ENCODE measurements at places on chromosomes 6 and 20. TPM values are rescaled to one million over a fixed set of nuclear protein-coding genes. Genes with fewer than 3 reads are reported as not detected.

The HLA-DRB5 gene
- 2.1 TPM for total RNA-seq

The POM121L2 gene
- 0.09 TPM for total RNA-seq

The XKR7 gene
- 0.10 TPM for total RNA-seq

The HEY2 gene
- 2.9 TPM for total RNA-seq

The GJA10 gene
- total RNA-seq: not detected

- peak; percentile 67 for DNase-seq
Observed at GRCh38 chr20:3889489-3890397, 556 bp downstream of the PANK2 start.

- no peak for DNase-seq
Observed at GRCh38 chr6:46234156-46234556, 63.4 kb upstream of the ENPP5 start.

DNA sequence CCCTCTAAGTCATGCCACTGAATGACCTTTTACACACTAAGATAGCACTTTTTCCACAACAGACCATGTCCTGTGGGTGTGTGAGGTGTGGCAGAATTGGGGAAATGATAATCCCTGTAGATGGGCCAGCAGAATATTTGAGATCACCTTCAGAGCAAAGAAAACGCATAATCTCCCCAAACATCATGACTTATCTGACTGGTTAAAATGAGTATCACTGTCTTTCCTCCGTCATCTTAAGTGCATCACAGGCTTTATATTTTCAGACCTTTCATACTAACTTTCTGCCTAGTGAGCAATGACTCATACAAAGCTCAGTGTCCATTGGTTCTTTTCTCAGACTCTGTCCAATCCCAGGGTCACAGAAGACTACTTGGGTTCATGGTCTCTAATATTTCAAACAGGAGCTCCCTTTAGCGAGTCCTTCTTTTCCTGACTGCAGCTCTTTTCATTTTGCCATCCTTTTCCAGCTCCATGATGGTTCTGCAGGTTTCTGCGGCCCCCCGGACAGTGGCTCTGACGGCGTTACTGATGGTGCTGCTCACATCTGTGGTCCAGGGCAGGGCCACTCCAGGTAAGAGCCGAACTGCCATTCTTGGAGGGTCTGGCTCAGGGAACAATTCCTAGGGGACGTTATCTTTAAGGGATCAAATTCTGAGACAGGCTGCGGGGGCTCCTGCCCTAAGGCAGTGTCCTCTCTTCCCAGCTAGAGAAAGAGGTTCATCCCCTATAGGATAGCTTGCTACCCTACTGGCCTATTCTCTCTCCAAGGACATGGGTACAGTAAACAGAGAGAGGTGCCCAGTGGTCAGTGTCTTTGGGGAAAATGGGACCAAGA lies at the start of gene HLA-DPB1:
Gene HLA-DPB1 (plus strand): TSS at position 423 of the 838 bp plus-strand sequence. CDS start 52 bp downstream, at position 475.
- DNase-seq: peak; percentile 50

DNA sequence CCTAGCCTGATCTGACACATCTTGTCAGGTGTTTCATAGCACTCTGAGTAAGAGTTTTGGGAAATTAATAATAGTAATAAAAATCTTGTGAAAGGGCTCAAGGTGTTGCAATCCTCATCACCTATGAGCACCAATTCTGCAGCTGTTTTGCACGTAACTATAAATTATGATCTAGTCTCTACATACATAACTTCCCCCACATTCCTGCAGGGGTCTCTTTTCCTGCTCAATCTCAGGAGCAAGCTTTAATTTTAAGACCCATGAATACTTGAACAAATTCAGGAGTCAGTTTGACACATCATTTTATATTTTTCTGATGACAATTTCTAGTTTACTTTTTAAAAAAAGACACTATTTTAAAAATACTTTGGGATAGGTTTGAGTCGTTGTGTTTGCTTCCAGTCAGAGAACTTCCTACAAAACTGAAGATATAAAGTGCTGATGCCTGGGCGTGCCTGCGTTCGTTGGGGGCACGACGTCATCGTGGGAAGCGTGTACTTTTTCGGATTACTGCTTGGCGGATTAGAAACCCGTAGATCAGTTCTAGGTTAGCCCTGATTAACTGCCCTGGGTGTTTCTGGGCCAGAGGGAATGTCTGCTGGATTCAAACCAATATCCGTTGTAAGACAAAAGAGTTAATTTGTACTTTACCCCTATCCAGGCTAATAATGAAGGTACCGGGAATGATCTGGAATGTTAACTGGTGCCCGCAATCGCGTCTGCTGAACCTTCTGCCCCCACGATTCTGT lies 1.0 kb upstream of the E2F3 start:
- DNase-seq: peak; percentile 60

DNA sequence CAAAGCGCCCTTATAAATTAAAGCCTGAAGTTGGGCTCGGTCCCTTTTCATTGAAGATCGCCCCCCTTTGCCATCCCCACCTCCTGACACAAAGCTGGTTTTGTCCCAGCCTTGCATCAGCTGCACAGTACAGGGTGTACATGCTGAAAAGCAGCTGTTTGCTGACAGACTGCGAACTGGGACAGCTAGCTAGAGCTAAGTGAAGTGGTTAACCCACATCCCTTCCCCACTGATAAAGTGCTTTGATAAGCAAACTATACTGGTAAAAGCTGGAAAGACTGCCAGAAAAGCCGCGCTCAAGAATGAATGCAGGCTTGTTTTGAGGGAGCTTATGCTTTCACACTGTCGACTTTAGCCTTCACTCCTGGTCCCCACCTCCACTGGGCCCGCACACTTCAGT lies 207.3 kb downstream of the GMDS start:
- no peak for DNase-seq

- no peak for DNase-seq
Observed at GRCh38 chr20:8156235-8157079, 24.4 kb downstream of the PLCB1 start.

DNA sequence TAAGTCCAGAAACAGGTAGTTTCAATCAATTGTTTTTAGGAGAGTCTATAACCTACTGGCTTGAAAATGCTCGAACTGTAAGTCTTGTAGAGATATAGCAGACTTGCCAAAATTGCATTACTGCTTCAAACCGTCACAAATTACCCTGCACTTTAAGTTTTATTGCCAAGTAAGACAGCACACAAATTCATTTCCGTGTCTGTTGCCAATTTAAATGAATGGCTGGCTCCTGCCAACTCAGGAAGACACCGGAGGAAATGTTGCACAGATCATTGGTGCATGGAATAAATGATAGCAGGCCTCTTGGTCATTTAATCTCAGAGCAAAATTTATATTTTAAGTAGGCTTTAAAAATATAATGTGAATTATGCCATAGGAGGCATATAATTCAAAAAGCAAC lies 438.1 kb downstream of the HACE1 start:
- peak; percentile 2 for DNase-seq

GRCh38 chr6:16471910-16472297 lies 233.5 kb downstream of the GMPR start:
- no peak for DNase-seq

GRCh38 chr6:65469650-65470049 lies 237.4 kb downstream of the EYS start:
- no peak for DNase-seq

GRCh38 chr6:75884822-75885221 lies 135.8 kb downstream of the MYO6 start:
- DNase-seq: no peak

- DNase-seq: no peak
Observed at GRCh38 chr6:157213907-157214565, 109.3 kb downstream of the TMEM242 start.

- DNase-seq: no peak
Observed at GRCh38 chr6:109469591-109470189, 13.3 kb downstream of the ZBTB24 start.

DNA sequence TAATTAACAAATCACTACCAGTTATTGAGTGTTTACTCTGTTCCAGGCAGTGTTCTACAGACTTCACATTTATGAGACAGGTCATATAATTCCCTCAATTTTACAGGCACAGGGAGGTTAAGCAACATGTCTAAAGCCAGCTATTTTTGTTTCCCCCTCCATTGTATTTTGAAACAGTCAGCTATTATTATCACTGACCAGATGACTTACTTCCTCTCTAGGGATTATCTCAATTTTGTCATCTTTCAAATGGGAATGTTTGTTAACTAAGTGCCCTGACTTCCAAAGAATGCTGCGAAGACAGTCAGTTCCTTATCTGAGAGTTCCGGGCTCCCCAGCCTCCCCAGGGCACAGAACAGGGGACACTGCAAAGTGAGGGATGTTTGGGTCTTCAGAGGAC lies 5.6 kb upstream of the CNPY3 start:
- DNase-seq: no peak
